ENCODE measurements at places on chromosomes 12 and 14. TPM values are rescaled to one million over a fixed set of nuclear protein-coding genes. Genes with fewer than 3 reads are reported as not detected.

Gene POP5
- total RNA-seq: 23.9 TPM

Gene DEPDC4
- 2.1 TPM for total RNA-seq

Gene FSCB
- total RNA-seq: under 0.01 TPM

Gene TCL1B
- total RNA-seq: not detected

Gene GPR135
- 4.6 TPM for total RNA-seq

Gene CLEC2D
- 7.5 TPM for total RNA-seq

Gene RNASE11
- total RNA-seq: not detected

Gene CISTR
- not detected for total RNA-seq

Gene ADGRD1
- total RNA-seq: 4.4 TPM

Gene KLRF1
- not detected for total RNA-seq

Gene SLC25A47
- not detected for total RNA-seq

Gene MYF5
- total RNA-seq: not detected

Gene RBM19
- total RNA-seq: 36.3 TPM

Gene SLC8B1
- total RNA-seq: 44.2 TPM

Gene PLCZ1
- not detected for total RNA-seq

Gene DICER1
- total RNA-seq: 47.7 TPM

Gene SLC8A3
- total RNA-seq: 0.66 TPM

Gene SCN8A
- 11.2 TPM for total RNA-seq

Gene TAS2R9
- not detected for total RNA-seq

Gene C12orf50
- total RNA-seq: not detected

Gene NTS
- total RNA-seq: not detected

Gene RGS6
- 1.3 TPM for total RNA-seq

All from body of pancreas (tissue), 4 donors.